ENCODE measurements at places on chromosomes 5 and 9. TPM values are rescaled to one million over a fixed set of nuclear protein-coding genes. Genes with fewer than 3 reads are reported as not detected.

The LPAR1 gene
- 23.3 TPM for total RNA-seq

The CA9 gene
- total RNA-seq = 4.3 TPM

The PHF24 gene
- total RNA-seq = 0.14 TPM

The EPB41L4B gene
- 23.6 TPM for total RNA-seq

The UNC5A gene
- total RNA-seq = 0.39 TPM
